Stimulated activated CD4-positive, alpha-beta T cell treated with anti-CD3 and anti-CD28 coated beads, Interleukin-15, amount 100 ng/mL, for 1 hour (primary cell): ENCODE measurements at places on chromosomes 4 and X.

DNA sequence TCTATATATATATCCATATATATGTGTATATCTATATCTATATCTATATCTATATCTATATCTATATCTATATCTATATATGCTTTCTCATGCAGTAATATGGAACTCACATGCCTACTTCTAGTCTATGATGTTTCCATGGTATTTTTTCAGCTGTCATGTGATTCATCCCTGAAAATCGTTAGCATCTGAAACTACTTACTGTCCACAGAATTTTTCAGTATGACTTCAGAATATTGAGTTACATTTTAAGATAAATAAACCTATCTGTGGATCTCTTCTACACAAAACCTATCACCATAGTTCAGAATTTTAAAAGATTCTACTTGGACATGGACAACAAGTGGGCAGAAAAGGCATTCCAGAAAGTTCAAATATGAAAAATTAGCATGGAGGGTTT is 855.1 kb upstream of the INTU start:
- DNase-seq, result no peak

GRCh38 chrX:2404776-2405175 is 96.0 kb downstream of the DHRSX start:
- no peak for DNase-seq

DNA sequence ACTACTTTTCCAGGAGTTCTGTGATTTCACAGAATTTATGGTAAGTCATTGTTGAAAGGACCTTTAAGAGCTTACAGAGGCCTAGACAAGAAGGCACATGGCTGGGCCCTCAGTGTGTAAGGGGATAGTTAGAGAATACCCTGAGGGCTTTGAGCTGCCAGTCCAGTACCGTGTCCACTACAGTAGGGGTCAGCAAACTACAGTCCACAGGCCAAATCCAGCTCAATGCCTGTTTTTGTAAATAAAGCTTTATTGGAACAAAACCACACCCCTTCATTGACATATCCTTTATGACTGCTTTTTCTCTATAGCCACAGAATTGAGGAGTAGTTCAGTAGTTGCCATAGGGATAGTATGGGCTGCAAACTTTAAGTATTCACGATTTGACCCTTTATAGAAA is 176.2 kb downstream of the MID1 start:
- no peak for DNase-seq

DNA sequence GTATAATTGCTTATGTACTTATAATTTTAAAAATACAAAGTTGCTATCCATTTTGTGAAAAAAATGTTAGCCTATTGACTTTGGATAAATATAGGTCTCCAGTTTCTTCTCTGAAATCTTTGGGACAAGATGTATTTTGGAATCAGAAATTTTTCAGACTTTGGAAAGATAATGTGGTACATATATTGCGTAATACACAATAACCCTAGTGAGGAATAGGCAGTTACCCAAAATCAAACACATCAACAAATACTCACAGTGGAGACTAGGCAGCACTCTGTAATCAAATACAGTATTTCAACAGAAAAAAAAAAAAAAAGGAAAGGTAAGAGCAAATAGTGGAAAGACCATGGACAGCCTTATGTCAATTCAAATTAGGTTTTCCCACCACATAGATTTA is 796.8 kb downstream of the ADGRL3 start:
- no peak for DNase-seq
